Dermis blood vessel endothelial cell (primary cell): ENCODE measurements at places on chromosomes 1 and 21. TPM values are rescaled to one million over a fixed set of nuclear protein-coding genes. Genes with fewer than 3 reads are reported as not detected.

GRCh38 chr1:107534632-107535031, 393.8 kb downstream of the NTNG1 start:
- DNase-seq = no peak

DNA sequence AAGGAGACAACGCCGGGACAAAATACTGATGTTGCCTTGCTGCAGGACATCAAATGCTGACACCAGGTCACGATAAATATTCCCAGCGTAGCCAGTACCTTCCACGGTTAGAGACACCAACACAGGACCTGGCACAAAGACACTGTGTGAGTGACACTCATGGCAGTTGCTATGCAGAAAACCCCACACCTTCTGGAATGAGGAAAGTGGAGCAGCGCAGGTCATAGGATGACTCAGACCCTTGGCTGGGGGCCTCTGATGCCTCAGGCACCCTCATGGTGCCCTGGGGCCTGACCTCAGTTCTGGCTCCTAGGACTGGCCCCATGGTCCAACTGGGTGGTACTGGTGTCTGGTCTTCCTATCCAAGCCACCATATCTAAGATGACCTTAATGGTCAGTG, 7.0 kb downstream of the DCST2 start:
- DNase-seq = no peak

- no peak for DNase-seq
Observed at GRCh38 chr1:12083766-12084165, 20.7 kb downstream of the TNFRSF8 start.

DNA sequence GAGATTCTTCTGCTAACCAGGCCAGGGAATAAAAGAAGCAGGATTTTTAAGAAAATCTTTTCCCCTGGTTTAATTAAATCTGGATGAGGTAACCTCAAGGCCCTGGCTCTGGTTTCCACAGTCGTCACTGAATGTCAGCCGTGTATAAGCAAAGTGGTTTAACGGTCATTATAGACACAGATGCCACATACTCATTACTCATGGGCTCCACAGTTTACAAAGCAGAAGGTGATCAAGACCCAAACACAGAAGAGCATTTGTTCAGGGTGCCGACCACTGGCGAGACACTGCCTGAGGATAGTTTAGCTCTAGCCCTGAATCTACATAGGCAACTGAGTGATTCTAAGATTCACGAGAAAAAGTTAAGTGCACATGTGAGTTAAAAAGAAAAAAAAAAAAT, 27.8 kb upstream of the RAP1GAP start:
- DNase-seq = no peak

DNA sequence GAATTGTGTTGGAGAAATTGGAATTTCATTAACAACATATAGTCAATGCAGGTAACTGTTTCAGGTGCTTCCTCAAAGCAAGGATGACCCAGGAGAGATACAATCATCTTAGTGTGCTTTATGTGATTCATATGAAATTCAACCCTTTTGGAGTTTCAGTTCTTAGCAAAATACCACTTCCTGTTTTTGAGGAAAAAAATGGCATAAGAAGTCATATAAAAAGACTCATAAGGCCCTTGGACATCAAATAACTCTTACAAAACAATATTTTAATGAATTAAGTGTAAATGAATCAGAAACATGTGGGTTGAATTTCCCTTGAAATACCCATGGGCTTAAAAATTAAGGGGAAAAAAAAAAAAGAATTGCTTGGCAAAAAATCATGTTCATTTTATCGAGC, 926.6 kb downstream of the LTN1 start:
- DNase-seq = no peak

- DNase-seq = peak; percentile 86
Observed at GRCh38 chr1:225652729-225653462, at the start of gene ENAH. TSS of gene ENAH (minus strand) at chr1:225653123. CDS start at chr1:225652690, 433 bp downstream.

RAP1GAP gene
- under 0.01 and 0.05 TPM in 2 replicates for total RNA-seq

NBPF12 gene
- 5.6 and 8.1 TPM in 2 replicates for total RNA-seq

CCDC30 gene
- 0.28 and 0.68 TPM in 2 replicates for total RNA-seq

OPN3 gene
- 27.0 and 32.3 TPM in 2 replicates for total RNA-seq

HSD3B2 gene
- total RNA-seq = not detected in 2 replicates
